Right atrium auricular region (tissue), 2 donors: ENCODE measurements at places on chromosomes 7 and 10.
A peak's percentile ranks its signal among the peaks of the same experiment; 100 is the strongest.

GRCh38 chr10:124732931-124733570, 11.1 kb downstream of the FAM53B start:
- no peaks in the 10 kb centered on the region for H3K27me3 ChIP-seq
- DNase-seq, result peak; percentile 80
- no peaks in the 10 kb centered on the region for H3K36me3 ChIP-seq
- no peaks in the 10 kb centered on the region for H3K4me1 ChIP-seq
- H3K4me3 ChIP-seq, result no peak overlapping the region

DNA sequence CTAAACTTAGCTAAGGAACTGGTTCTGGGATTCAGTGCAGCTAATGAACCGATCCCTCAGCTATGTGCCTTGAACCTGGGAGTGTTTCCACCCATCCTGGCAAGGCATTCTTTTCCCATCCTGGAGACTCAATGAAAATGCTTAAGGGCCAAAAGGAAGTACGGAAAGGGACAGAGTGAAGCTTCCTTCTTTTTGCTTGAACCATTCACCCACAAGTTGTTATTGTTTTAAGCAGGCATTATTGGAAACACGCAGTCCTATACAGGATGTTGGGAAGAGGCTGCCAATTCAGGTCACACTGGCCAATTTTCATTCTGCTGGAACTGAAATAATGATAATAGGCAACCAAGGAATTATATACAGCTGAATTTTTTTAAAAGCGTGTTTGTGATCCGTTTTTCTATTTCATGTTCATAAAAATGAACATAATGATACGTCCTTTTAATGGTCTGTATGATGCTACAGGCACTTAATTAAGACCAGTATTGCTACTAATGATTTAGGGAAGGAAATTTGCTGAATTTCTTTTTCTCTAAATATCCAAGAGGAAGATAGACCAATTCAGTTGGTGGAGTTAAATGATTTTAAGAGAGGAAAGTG, 57.8 kb upstream of the FZD1 start:
- no peak overlapping the region for H3K4me3 ChIP-seq
- H3K27me3 ChIP-seq, result no peaks in the 10 kb centered on the region
- DNase-seq, result no peak
- H3K27ac ChIP-seq, result no peak overlapping the region

DNA sequence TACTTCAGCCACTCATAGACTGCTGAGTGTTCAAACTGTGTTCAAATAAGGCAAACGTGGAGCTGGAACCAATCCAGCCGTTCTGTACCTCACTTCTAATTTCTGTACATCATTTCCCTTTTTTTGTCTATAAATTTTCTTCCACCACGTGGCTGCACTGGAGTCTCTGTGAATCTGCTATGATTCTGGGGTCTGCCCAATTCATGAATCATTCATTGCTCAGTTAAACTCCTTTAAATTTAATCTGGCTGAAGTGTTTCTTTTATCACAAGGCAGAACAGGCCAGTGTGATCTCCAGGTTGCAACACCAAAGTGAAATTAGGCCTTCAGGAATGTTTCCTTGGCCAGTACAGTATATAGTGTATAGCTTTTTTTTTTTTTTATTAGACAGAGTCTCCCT, 53.5 kb downstream of the DNAJC12 start:
- no peak overlapping the region for H3K27ac ChIP-seq
- DNase-seq, result no peak
- no peak overlapping the region for H3K4me3 ChIP-seq
- H3K36me3 ChIP-seq, result no peaks in the 10 kb centered on the region
- H3K4me1 ChIP-seq, result no peaks in the 10 kb centered on the region
- H3K27me3 ChIP-seq, result no peaks in the 10 kb centered on the region

DNA sequence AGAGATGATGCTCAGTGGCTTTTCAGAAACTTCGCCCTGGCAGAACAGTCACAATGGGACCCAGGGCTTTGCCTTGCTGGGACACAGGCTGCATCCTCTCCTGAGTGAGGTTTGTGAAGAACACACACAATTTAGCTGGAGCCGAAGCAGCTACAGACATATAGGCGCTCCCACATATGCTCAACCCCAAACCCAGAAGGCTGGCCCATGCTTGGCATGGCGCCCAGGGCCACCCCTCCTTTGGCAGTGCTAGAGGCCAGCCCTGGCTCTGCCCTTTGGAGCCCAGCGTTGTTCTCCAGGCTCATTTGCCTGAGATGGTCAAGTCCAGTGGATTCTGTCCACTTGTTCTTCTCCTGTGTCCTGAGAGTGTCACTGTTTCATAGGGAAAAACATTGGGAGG, 94.4 kb downstream of the WDFY4 start:
- DNase-seq, result peak; percentile 32
- H3K36me3 ChIP-seq, result no peaks in the 10 kb centered on the region
- H3K27me3 ChIP-seq, result no peaks in the 10 kb centered on the region
- no peak overlapping the region for H3K27ac ChIP-seq
- H3K4me3 ChIP-seq, result no peak overlapping the region
